ENCODE measurements at places on chromosomes 4 and X.

DNA sequence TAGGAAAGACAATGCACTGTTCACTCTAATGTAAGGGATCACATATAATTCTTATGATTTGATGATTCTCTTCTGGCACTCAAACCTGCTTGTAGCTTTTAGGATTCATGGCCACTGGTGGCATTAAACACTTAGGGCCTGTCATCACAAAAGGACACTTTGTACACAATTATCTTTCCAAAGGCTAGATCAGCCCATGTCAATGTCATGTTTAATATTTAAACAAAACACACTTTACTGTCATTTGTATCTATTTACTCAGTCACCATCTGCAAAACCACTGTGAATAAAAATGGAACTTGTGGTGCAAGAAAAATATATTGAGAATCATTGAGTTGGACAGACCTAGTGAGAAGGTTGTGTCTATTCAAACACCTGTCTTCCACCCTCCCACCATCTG, 83.6 kb upstream of the TTC29 start:
- DNase-seq, result no peak

GRCh38 chr4:168647646-168648375, 151.0 kb downstream of the PALLD start:
- no peak for DNase-seq

GRCh38 chr4:132063829-132064228, 1085.3 kb upstream of the PCDH10 start:
- peak; percentile 95 for DNase-seq

- DNase-seq, result peak; percentile 29
Observed at GRCh38 chrX:141278306-141278705, 36.0 kb upstream of the SPANXC start.

DNA sequence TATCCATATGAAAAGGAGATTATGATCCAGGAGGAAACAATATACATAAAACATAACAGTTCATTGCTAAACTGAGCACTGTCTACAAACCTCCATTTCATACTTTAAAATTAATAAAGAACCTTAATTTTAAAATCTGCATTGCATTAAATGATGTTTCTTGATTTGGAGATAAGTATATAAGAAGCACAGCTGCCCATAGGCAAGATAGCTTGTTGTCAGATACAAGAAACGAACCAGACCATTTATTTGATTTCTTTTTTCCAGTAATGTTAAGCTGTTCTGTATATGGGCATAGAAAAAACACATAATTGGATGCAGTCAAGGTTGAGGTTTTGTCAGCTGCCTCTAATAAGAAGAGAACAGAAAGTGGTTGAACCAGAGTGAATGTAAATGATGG, 6.4 kb downstream of the GUF1 start:
- no peak for DNase-seq

DNA sequence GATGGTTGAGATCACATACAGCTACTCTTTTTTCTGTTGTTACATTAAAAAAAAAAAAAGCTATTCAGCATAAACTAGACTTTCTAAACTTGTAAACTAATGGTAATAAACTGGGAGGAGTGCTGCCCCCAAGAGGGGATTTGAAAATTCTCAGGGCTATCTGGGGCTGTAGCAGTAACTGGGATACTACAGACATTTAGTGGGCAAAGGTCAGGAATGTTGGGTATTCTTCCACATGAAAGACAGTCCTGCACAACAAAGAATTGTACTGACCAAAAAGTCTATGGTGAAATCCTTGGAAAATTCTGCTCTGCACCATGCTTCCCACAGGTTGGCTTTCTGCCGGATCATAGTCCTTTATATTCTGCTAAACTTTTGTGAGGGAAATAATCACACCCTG, 232.6 kb upstream of the BOD1L1 start:
- DNase-seq, result no peak

- DNase-seq, result no peak
Observed at GRCh38 chr4:52071791-52072546, 20.9 kb downstream of the SPATA18 start.

DNA sequence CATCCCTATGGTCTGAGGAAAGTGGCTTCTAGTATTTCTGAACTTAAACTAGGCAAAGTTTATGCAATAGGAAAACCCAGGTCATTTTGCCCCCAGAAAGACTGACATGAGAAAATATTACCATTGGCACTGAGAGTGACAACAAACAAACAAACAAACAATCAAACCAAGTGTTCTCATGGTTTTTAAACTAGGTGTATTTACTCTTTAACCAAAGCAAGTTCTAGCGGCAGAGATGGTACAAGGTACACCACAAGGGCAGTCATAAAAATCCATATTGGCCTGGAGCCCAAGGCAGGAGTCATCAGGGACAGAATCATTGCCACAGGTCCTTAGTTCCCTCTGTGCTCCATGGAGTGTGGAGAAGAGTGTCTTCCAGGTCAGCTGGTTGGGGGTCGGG, 26.0 kb upstream of the ENPEP start:
- DNase-seq, result no peak

DNA sequence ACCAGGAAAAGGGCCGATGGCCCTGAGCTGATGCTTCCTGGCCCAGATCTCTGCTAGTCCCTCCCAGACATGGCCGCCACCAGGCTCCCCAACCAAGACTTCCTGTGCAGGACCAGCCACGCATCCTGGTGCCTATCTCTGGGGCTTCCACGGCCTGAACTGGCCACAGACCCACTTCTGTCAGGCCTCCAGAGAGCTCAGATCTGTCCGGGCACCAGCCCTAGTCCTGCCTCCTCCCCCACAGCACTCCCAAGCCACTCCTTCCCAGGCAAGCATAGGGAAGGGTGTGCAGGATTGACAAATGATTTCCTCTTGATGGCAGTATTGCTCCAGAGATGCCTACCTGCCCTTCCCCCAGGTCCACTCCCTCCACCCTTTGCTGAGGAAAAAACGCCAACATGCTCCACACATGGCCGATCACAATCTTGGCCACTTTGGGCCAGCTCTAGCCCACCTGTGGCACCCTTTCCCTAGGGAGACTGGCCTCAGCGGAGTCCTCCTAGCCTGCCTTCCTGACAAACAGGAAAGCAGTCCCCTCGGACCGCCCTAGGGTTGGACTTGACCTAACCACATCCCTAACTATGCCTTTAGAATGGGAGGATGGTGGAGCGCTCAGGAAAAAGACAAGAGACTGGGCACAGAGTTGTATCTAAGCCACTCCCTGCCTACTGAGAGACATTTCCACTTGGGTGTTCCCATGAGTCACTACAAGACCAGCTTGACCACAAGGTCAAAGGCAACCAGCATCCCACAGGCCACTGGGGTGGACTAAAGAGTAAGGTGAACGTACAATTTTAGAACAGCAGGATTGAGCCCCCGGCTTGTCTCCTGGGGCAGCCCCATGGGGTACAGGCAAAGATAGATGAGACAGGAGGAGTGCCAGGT, 277.5 kb upstream of the AGTR2 start:
- no peak for DNase-seq

DNA sequence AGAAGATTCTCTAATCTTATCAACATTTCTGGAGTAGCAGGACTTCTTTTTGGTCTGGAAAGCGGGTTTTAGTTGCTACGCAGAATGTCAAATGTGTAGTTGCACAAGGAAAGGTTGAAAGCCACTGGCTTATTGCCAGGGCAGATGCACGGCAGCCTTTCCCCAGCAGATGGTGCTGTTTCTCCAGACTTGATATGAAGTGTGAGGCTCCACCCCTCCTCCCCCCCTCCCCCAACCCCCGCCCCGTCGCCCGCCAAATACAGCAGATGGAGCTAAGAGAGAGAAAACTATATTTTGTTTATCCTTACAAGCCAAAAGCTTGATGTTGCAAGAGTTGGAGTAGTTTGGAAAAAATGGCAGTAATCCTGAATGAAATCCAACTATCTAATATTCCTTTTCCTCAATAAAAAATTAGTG, 32.0 kb downstream of the ENOPH1 start:
- peak; percentile 86 for DNase-seq

- DNase-seq, result no peak
Observed at GRCh38 chrX:39827951-39828350, 269.8 kb downstream of the BCOR start.

DNA sequence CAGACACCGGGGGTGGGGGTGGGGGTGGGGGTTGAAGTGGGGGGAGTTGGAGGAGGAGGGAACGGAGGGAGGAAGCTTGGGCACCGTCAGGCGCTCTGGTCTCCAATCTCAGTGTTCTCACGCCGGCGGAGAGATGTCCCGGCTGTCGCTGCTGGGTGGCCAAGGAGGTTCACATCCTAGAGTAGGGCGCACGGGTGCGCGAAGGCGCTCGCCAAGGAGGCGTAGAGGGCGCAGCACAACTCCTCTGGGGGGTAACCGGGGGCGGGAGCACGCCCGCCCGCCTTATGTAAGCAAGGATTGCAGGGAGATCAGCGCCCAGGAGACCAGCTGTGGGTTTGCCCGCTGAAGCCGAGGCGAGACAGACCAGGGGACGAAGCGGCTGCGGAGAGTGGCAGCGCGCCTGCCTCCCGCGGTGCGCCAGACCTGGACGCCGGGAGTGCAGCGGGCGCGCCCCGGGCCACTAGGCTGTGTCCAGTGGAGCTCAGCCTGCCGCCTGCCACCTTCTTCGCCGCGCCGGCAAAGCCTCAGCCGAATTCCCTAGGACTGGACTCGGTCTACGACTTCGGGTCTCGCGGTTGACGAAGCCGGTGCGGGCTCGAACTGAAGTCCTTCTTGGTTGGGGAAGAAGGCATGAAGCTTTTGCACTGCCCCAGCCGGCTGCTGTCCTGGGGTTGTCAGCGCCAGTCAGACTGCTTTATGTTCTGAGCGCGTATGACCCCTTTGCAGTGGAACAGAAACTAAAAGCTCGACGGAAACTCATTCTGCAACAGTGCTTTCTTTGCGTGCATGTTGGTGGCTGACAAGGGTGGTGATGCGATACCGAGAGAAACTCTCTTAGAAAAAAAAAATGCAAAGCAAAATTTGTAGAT, 707 bp upstream of the UNC5C start:
- peak; percentile 41 for DNase-seq

DNA sequence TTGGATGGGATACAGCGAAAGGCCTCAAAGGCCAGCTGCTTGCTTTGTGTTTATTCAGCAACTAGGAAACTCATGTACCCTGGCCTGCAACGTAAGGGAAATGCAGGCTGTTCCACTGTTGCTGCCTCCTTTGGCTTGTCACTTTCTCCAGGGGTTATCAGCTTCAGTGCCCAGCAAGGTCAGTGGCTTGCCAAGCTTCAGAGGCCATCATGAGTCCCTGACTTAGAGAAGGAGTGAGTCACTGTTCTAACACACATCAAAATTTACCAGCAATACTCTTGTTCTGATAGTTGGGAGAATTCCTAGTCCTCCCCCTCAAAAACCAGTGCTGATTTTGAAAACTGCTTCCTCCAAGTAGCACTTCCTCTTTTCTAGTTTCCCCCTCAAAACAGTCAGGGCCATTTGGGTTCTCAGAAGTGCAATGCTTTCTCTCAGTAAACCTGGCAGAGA, 250.8 kb downstream of the ARHGAP24 start:
- DNase-seq, result peak; percentile 30

DNA sequence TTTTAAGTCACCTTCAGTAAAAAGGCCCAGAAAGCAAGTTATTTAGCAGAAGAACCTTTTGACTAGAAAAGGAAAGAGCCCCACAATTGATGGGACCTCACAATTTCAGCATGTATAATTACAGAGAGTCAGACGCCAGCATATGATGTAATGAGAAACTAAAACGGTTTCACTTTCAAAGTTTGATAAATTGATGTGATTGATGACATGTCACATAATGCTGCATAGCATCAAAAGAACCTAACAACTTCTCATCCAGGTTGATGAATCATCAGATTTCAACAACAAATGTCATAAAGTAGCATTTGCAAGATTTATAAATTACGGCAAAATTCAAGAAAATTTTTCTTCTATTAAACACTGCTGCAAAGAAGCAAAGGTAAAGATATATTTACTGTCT, 3.9 kb upstream of the GAR1 start:
- DNase-seq, result no peak

- DNase-seq, result peak; percentile 23
Observed at GRCh38 chr4:128525387-128525786, 237.8 kb upstream of the PGRMC2 start.

Data from endothelial cell of umbilical vein (primary cell).